ENCODE measurements at places on chromosomes 6 and 20. TPM values are rescaled to one million over a fixed set of nuclear protein-coding genes. Genes with fewer than 3 reads are reported as not detected.

DNA sequence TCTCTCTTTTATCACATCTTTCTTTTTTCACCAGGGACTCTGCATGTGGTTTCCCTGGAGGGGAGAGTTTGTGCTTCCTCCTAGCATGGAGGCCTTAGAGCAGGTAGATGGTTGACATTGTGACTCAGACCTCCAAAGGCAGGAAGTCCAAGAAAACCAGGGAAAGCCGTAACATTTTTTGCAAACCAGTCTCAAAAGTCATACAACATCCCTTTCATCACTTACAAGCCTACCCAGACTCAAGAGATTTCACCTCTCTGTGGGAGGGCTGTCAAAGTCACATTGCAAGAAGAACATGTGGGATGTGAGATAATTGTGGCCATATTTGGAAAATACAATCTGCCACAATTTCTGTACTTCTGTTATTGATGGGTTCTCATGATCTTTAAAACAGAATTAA lies 46.2 kb downstream of the SNRNP48 start:
- DNase-seq, result no peak

Gene LHFPL5
- not detected for total RNA-seq

Gene SSTR4
- total RNA-seq, result not detected

GRCh38 chr20:53238121-53238660 lies 266.0 kb downstream of the TSHZ2 start:
- no peak for DNase-seq

DNA sequence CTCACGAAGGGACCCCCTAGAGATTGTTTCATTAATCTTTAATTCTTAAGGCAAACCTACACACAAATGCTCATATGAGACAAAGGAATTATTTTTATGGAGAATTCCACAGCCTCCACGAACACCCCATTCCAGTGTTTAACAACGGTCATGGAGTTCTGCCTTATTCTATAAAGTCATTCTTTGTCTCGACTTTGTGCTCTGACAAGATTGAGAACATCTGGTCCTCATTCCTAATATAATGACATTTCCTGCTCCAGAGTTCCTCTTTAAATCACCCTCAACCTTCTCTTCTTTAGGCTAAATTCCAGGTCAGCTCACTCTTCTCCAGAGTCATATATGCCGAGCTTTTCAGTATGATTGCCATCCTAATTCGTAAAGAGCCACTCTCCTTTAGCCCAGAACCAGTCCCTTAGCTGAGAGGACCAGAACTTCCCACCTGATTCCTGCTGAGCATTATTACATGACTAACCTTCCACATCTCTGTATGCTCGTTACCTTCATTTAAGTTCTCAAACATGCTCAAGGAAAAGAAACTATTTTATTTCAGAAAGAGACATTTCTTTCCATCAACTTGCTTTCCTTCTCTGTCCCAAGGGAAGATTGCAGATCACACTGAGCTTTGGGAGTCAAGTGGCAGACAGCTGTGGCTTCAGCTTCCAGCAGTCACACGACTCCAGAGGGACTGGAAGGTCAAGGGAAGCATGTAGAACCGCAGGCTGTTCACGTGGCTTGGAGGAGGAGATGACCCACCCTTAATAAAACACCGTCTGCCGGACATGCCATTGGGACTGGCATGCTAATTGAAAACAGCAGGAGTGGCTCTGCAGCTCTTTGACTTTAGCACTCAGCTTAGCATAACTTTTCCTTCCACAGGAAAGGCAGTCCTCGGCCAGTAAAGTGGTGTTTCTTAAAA lies 467.1 kb upstream of the HSF2 start:
- no peak for DNase-seq
